Progenitor cell of endocrine pancreas (in vitro differentiated cells): ENCODE measurements at places on chromosomes 7 and 10.

- no peak for DNase-seq
Observed at GRCh38 chr10:19412531-19412930, 363.9 kb downstream of the MALRD1 start.

GRCh38 chr7:129468547-129468946, 33.8 kb upstream of the SMKR1 start:
- DNase-seq = no peak

DNA sequence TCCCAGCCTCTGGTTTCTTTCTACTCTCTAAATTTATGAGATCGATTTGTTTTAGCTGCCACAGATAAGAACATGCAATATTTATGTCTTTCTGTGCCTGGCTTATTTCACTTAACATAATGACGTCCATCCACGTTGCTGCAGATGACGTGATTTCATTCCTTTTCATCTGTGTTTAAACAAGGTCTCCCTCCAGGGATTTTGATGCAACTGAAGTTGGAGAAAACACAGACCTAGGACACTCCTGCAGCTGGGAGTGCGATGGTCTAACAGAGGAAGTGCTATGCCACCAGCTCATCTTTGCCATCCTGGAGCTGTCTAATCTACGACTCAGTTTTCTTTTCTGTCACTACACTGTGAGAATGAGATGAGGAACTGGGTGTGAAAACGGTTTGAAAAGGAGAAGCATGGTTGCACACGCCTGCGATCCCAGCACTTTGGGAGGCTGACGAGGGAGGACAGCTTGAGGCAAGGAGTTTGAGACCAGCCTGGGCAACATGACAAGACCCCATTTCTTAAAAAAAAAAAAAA, 1.5 kb upstream of the KCTD7 start:
- DNase-seq = no peak

DNA sequence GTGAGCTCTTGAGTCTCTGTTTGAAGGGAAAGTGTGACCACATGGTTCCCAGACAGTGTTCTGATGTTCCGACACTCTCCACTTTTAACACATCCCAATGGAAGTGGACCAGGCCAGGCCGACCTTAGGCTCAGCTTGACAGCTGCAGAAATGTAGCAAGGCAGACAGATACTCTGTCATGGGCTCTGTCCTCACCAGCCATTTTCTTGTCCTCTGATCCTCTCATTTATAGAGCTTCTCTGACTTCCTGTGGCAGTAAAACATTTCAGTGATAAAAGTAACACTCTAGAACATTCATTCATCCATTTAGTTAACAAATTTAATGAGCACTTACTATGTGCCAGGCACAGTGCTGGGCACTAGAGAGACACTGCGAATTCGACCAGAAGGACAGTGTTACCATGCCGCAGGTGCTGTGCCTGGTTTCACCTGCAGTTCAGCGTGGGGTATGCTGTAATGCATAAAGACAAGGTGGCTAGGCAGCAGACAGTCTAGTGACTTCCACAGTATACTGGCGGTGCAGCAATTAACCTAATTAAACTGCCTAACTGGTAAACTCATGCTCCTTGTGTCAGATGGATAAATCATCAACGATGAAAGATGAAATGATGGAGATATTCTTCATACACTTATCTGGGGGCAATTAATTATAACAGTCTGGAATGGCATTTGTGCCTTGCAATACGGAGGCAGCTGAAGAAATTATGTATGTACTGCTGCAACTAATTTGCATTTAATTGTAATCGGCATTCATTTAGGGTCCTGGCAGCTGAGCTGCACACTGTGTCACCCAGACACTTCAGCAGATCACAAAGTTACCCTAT, 188.1 kb downstream of the NRP1 start:
- no peak for DNase-seq

DNA sequence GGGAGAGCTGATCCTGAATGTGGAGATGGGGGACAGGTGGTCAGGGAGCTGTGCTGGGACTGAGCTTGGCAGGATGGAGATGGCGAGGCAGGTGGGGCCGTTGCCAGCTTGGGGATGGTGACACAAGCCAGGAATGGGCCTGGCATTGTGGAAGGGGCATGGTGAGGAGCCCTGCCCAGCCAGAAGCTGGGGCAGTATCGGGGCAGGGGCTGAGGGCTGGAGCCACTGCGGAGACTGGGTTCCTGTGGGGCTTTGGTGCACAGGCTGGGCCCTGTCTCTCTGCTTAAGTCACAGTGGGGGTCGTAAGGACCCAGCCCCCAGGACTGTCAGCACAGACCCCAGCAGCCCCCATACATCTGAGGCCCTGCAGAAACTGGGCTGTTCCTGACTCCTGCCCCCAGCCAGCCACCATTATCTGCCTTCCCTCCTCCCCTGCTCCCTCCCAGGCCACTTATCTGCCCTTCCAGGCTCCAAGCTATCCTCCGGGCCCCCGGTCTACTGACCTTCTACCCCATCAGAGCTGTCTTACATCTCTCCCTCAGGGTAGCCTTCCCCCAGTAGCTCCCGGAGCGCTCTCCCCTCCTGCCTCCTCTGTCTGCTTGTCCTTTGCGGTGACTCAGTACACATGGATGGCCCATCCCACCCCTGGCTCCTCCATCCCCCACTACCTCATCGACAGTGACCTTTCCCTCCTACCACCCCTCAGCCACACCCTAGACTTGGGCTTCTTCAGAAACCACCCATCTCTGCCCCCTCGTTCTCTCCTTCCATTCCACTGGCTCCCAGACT, 44.2 kb downstream of the PPIF start:
- no peak for DNase-seq

GRCh38 chr10:108989976-108990375, 933.3 kb downstream of the XPNPEP1 start:
- no peak for DNase-seq

DNA sequence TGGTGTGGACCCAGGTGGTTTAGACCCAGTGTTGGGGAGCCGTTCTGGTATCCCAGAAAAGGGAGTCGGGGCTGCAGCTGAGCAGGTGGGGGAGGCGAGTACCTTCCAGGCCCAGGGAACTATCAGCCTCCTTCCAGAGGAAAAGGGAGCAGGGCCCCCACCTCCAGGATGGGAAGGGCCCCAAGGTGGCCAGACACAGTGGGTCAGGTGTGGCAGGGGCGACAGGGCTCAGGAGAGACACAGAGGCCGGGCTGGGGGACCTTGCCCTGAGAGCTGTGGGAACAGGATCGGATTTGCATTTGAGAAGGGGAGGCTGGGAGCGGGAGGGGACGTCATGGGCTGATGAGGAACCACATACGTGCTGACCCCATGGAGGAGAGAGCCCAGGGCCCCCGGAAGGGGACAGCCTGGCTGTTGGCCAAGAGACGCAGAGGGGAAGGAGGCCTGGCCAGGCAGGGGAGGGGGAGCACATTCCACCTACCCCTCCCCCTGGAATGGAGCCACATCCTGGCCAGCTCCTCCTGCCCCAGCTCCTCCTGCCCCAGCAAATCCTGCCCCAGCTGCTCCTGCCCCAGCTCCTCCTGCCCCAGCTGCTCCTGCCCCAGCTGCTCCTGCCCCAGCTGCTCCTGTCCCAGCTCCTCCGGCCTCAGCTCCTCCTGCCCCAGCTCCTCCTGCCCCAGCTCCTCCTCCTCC, 9.7 kb upstream of the TTYH3 start:
- DNase-seq = no peak

GRCh38 chr7:129689995-129690581, 78.6 kb downstream of the NRF1 start:
- DNase-seq = no peak

- no peak for DNase-seq
Observed at GRCh38 chr7:159253657-159254056, 109.0 kb upstream of the VIPR2 start.

DNA sequence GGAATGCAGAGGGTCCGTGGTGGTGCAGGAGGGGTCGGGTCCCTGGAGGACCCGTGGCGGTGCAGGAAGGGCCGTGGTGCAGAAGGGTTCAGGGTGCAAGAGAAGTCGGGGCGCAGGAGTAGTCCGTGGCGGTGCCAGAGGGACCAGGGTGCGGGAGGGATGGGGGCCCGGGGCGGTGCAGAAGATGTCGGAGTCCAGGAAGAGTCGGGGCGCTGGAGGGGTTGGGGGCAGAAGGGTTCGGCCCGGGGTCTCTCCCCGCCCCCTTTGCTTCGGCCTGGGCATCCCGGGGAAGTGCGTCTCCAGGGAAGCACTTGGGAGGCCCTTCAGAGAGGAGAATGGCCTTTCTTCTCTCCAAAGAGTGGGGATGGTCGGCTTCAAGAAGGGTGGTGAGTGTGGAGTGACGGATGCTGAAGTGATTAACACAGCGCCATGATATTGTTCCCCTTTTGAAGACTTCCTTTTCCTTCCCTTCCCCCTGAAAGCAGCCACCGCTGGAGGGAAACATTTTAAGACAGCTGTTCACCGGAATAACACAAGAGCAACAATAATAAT, 997 bp downstream of the WDR37 start:
- no peak for DNase-seq

- DNase-seq = no peak
Observed at GRCh38 chr7:124840435-124840834, 74.8 kb upstream of the GPR37 start.

- no peak for DNase-seq
Observed at GRCh38 chr10:57015187-57015586, 654.1 kb upstream of the ZWINT start.

- no peak for DNase-seq
Observed at GRCh38 chr7:97016381-97017191, 8.0 kb downstream of the DLX5 start.

DNA sequence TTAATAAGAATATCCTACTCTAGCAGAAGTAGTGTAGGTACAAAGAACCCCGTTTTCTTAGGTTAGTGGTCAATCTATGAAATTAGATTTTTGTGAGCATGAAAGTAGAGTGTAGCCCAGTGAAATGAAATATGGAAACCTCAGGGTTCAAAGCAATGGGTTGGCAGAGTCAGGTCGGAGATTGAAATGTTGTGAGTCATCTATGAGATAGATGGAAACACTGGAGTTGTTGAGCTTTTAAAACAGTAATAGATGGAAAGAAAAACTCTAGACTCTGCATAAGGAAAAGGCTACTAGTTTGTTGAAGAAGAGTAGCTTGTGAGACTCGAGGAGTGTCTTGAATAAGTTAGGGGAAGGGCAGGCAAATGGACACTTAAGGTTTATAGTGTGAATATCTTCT, 251.9 kb downstream of the EXOC4 start:
- no peak for DNase-seq

DNA sequence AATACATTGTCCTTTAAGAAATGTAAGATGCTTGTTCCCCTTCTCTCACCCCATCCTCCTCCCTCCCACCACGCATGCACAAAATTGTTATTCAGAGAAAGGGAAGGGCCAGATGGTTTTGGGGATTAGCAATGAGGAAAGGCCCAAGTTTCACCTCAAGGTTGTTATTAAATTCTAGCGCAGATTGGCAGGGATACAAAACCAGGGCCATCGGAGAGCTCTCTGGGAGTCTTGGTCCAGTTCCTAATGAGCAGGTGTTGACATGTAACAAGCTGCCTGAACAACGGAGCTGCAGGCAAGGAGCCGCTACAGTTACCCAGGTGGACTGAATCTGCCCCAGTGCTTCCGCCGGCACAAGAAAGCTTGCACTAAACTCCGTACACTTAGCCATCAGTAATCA, 9.7 kb upstream of the ANK3 start:
- DNase-seq = no peak
